Activated CD4-positive, alpha-beta memory T cell treated with anti-CD3 and anti-CD28 coated beads, Interleukin-2, amount 10 ng/mL, durations not matched to agents 7 days and 5 days (primary cell): ENCODE measurements at places on chromosomes 12 and 14. TPM values are rescaled to one million over a fixed set of nuclear protein-coding genes. Genes with fewer than 3 reads are reported as not detected.
A peak's percentile ranks its signal among the peaks of the same experiment; 100 is the strongest.

GRCh38 chr12:76299536-76300296, 48.5 kb downstream of the BBS10 start:
- H3K27ac ChIP-seq: no peak overlapping the region
- H3K4me1 ChIP-seq: peaks cover 8% of the 10 kb centered on the region
- no peaks in the 10 kb centered on the region for H3K36me3 ChIP-seq
- DNase-seq: no peak

- H3K36me3 ChIP-seq: no peaks in the 10 kb centered on the region
- no peak overlapping the region for H3K4me3 ChIP-seq
Observed at GRCh38 chr14:56199095-56199981, 81.1 kb downstream of the PELI2 start.

DNA sequence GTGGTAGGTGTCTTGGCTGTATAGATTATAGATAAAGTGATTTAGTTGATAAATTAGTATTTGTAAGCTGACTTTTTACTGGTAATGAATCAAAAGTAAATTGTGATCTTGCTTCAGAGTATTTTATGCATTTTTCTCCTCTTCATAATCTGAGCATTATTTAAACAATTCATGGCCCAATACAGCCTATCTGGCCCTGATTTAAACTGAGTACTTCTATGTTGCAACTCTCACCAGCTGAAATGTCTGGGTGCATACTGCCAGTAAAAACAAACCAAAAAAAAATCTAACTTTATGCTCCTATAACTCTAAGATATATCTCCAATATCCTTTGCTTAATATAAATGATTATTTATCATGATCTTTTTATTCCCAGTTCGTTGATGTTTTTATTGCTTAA, 86.6 kb downstream of the MIA2 start:
- no peak for DNase-seq
- no peak overlapping the region for H3K4me3 ChIP-seq

- peaks cover 50% of the 10 kb centered on the region for H3K4me1 ChIP-seq
- H3K27ac ChIP-seq: peak overlapping the region; percentile 87
- peaks cover 5% of the 10 kb centered on the region for H3K36me3 ChIP-seq
Observed at GRCh38 chr14:60753264-60754119, 18.9 kb downstream of the MNAT1 start.

The RNFT2 gene
- 9.0 TPM for total RNA-seq
